Caki2 (cell line): ENCODE measurements at places on chromosomes 6 and 20. TPM values are rescaled to one million over a fixed set of nuclear protein-coding genes. Genes with fewer than 3 reads are reported as not detected.

DNA sequence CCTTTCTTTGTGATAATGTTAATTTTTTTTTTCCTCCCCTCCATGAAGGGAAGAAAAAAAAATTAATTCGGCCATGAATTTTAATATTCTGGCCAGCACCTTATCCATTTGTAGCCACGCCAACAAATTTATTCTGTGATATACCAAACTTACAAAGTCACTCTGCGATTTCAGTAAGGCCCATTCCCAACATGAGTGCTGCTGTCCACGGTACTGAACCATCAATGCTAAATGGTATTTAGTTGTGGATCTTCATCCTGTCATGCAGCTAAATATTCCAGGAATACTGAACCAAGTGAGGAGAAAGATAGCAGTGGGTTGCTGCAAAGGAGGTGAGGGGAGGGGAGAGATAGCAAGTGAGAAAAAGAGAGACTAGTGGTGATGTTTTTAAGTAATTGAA, 19.5 kb upstream of the RSPH4A start:
- no peak for DNase-seq

DNA sequence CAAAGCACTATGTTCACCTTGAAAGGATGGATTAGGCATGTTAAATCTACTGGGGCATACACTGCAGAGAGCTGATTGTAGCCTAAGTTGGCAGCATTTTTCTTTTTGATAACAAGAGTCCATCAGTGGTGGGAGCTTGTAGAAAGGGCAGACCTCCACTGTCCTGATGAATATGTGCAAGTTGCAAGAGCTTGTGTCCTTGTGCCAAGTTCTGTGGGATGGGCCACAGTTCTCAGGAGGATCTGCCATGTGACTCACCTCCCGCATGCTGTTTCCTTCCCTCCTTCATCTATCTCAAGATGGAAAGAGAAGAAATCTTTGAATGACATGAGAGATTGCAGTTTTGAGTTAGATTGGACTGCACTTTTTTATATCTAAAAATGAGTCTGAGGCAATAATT, 58.3 kb upstream of the GGTLC1 start:
- no peak for DNase-seq

DNA sequence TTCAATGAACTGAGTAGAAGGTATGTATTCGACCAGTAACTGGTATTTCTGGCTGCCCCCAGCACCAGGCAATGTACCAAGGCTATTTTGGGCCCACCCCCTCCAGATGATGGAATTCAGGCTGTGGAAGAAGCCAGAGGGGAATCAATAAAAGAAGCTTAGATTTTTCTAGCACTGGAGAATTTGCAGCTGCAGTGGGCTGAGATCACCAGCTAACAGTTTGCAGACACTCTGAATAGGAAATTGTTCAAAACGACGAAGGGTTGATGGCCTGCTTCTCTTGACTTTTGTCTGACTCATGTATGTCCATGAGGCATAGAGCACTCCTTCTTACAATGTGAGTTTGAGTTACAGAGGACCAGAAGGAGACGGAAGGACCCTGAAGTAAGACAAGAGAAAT, 32.4 kb upstream of the FBXO9 start:
- no peak for DNase-seq

DNA sequence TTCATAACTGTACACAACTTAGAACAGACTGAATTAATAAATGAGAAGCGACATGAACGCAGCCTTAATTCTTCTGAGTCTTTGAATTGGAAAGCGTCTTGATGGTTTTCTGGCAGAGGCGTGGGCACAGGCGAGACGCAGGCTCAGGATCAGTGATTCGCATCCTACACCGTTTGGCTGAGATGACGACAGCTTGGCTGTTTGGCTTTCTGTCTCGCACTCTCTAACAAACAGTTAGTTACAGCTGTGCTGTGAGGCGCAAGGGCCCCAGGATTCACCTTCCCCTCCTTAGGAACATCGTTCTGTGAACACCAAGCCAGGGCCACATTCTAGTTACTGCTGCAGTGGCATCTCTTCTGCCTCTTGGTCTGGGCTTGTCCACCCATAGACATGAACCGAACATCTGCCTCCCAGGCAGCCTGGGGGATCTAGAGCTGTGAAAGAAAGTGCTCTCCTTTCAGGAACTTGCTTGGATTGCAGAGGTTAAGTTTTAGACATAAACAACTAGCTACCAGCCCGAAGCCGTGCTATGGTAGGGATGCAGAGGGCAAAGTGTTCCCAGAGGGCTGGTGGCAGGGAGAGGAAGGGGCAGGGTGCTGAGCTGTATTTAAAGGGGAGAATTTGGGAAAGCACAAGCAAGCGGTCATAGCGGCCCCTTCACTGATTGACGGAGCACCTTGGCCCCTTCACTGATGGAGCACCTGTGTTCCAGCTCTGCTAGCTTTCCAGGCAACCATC, 49.6 kb downstream of the TCP11 start:
- no peak for DNase-seq

GRCh38 chr6:74638412-74638811, 567.4 kb downstream of the COL12A1 start:
- no peak for DNase-seq

- DNase-seq = no peak
Measured at GRCh38 chr6:110401585-110402176, 13.7 kb downstream of the DDO start.

DNA sequence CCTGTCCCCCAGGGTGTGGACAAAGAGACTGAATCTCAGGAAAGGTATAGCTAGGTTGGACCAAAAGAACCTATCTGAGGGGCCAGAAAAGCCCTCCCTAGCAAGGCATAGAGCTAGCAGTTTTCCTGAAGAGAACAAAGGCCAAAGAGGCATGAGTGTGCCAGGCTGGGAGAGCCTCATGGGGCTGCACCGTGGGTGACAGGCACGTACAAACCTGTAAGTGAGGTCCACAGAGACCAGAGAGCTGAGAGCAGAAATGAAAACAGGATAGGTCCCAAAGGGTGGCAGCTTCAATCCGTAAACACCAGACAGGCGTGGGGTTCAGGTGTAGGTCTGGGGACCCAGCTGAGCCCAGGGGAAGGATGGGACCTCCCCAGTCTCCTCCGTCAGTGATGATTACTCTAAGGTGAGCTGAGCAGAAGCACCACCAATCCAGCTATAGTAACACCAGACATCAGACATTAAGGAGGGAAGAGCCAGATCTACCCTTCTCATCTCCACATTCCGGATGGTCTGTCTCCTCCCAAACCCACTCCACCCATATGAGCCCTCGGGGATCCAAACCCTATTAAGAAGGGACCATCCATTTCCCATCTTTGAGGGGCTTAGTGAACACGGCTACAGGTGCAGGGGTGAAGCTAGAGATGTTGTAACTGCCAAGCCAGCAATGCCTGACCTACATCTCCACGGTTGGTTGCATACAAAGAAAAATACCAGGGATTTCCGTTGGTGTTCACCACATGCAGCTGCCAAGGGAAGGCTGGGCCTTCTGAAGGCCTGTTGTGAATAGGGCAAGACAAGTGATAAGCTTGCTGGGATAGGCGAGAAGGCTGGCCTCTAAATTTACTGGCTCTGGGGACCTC, 38.3 kb downstream of the BCL2L1 start:
- DNase-seq = peak; percentile 79

- no peak for DNase-seq
Measured at GRCh38 chr20:10854976-10855375, 181.2 kb upstream of the JAG1 start.

GRCh38 chr6:43634702-43635303, 837 bp upstream of the MAD2L1BP start:
- DNase-seq = no peak

CALHM5 gene
- 3.0 and 3.2 TPM in 2 replicates for total RNA-seq

CRISP3 gene
- not detected in 2 replicates for total RNA-seq

C6orf163 gene
- not detected in 2 replicates for total RNA-seq

BPIFB2 gene
- not detected in 2 replicates for total RNA-seq
